Tibial artery (tissue), 4 donors: ENCODE measurements at places on chromosomes 7 and 10.

DNA sequence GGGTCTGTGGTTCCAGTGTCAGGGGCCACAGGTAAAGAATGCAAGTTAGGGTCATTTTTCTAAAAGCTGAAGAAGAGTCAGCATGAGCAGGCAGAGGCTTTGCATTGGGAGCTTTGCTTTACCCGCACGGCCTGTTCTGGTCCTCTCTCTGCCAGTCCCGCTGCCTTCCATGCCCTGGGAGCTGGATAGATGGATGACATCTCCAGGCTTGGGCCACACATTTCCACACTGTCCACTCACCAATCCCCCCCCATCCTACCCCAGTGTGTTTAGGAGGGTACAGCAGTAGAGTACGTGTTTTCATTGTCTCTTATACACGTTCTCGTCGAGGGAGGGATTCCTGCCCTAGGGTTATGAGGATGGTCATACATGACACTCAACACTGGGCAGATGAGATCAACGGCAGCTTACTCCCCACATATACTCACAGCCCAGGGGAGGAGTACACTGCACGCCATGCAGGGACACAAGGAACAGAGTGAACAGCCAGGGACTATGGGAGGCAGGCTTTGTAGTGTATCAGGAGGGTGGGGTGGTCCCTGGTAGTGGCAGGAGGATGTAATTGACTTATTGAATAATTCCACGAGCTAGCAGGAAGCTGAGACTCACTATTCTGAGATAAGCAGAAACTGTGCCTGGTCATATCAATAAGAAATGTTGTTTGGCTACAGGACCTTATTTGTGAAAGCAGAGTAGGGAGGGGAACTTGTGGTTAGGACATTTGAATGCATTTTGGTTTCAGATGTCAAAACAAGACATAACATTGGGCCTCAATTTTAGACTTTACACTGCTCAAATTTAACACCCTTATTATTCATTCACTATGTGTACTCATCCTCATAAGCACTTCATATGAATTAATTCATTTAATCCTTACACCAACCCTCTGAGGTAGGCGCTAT, 36.6 kb downstream of the PLPP4 start:
- no peak for DNase-seq

- no peak for DNase-seq
Measured at GRCh38 chr7:158734861-158735260, 30.3 kb upstream of the NCAPG2 start.

DNA sequence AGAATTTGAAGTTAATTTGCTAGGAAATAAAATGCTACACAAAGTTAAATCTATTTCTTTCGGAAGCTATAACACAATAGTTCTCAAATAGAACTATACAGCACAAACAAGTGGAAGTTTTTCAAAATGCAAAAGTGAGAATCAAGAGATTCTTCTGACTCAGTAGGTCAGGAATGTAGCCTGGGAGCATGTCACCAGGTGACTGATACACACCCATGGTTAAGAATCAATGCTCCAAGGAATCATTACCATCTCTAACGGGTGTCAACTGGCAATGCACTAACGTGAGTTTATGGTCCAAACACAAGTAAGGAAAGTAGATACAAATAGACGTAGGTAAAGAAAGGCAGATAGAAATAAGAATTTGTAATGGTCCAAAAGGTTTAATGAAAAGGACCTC, 170.5 kb downstream of the SRPK2 start:
- DNase-seq = no peak

- no peak for DNase-seq
Measured at GRCh38 chr10:19971343-19972052, 155.3 kb downstream of the PLXDC2 start.

DNA sequence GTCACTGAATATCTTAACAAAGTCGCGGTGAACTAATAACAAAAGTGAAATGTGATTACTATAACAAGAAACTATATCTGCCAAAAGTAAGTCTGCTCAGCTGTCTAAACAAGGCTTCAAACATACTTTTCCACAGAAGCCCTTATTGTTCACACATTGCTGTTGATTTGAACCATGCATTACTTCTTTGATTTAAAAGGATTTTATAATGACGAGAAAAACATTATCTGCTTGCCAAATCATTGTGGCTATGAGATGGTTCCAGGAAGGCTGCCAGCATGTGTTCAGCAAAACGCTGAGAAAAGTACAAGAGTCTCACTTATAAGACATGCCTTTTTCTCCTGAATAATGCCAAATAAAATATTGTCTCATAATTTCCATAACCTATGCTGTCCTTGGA, 24.4 kb downstream of the RNF133 start:
- no peak for DNase-seq

- DNase-seq = no peak
Measured at GRCh38 chr10:51620131-51620530, 79.3 kb downstream of the CSTF2T start.

GRCh38 chr10:75400163-75400770, 1.3 kb downstream of the ZNF503 start:
- no peak for DNase-seq

DNA sequence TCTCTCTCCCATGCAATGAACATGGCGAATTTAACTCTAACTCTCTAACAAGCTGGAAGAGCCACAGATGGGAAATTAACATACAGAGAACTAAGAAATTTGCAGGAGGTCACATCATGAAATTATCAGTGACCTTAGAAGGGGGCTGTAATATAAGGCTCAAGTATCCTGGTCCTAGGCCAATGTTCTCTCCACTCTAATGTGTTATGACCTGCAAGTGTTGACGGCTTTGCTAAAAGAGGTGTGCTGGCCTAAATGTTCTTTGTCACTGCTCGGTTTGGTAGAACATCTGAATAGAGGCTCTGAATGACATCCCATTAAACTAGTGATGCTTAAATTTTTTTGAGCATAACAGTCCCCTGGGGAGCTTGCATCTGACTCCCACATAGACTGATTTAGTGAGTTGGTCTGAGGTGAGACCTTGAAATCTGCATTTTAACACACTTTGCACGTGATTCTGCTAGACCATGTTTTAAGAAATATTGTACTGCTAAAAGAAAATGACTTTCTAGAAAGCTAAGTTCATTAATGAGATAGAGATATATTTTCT, 129.3 kb downstream of the GFRA1 start:
- no peak for DNase-seq

DNA sequence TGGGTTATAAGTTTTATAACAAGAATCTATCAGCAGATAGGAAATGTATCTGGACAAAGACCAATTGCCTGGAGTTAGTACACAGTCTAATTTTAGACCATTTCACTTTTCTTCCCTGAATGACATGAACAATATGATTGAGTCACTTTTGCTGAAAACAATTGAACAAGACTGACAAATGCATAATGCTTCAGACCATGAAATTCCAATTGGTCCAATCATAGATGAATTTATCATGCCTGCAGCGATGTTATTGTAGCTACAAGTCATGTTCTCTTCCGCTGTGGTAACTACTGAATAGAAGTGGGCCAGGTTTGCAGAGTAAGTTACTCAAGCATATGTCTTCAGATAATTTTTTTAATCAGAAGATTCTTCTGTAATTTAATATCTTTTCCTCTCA, 73.4 kb downstream of the VSTM2A start:
- no peak for DNase-seq

DNA sequence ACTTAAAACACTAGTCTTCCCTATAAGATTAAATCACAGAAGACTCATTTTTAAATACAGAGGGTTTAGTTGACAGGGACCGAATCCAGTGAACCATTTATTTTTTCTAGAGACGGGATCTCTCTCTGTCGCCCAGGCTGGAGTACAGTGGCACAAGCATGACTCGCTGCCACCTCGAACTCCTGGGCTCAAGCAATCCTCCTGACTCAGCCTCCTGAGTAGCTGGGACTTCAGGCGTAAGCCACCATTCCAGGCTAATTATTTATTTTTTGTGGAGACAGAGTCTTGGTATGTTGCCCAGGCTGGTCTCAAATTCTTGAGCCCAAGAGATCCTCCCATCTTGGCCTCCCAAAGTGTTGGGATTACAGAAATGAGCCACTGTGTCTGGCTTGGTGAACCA, 20.9 kb upstream of the LYZL1 start:
- no peak for DNase-seq

- DNase-seq = no peak
Measured at GRCh38 chr7:131525820-131526219, 30.6 kb downstream of the PODXL start.

GRCh38 chr7:148772297-148773089, 73.8 kb downstream of the CUL1 start:
- no peak for DNase-seq

GRCh38 chr7:80207501-80207900, 72.9 kb downstream of the GNAI1 start:
- no peak for DNase-seq

- no peak for DNase-seq
Measured at GRCh38 chr7:66627151-66627681, 1.5 kb upstream of the KCTD7 start.

DNA sequence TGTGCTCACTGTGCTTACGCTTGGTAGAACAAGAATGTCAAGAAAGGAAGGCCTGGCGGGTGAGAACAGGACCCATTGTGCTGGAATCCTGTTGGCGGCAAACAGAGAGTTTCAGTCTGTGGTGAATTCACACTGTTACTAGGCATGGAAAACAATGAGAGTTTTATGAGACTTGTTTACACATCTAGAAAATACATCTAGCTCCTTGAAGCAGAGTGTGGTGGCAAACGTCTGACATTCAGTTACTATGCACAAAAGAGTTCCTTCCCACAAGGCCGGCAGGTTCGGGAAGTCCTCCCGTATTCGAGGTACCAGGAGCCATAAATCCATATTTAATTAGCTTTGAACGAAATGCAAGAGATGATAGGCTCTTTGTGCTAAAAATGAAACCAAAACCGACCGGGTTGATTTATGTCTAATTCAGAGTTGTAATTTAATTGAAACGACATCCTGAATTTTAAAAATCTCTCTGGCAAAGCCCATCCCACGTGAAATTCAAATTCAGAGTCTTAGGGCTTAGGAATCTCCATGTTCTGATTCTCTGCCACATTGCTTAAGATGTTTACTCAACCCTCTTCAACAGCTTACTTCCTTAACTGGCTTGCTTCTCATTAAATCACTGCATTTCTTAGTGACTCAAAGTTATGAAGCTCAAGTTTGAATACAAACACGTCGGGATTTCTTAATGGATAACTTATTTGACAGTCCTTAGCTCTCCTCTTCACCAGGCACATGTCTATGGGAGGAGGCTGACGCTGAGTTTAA, 299.9 kb upstream of the PITRM1 start:
- no peak for DNase-seq

DNA sequence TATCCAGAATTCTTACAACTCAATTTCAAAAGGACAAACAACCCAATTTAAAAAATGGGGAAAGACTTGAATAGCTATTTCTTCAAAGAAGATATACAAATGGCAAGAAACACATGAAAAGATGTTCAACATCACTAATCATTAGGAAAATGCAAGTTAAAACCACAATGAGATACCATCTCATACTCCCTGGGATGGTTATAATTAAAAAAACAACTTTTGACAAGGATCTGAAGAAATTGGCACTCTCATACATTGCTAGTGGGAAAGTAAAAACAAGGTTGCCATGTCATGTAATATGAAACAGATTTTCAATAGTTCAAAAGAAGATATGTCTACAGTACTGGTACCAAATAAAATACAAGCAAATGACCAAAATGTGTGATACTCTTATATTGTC, 9.0 kb downstream of the OAT start:
- no peak for DNase-seq

GRCh38 chr10:104639590-104640338, 1.3 kb upstream of the SORCS3 start:
- DNase-seq = no peak

DNA sequence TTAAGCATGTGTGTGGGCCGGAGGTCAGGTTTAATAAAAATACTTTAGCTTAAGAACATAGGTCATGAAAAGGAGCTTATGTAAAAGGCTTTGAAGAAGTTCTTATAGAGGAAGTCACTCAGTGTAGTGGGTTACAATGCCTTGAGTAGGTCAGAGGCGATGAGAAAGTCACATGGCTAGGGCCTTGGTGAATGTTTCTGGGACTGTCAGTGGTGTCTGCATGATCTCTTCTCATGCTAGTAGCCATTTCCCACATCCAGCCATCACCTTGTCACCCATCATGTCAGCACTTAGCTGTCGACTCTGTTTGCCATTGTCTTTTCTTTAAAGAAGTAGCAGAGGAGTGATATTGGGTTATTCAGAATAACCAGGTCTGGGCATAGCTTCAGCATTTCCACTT, 236.6 kb downstream of the CDK14 start:
- DNase-seq = no peak

- no peak for DNase-seq
Measured at GRCh38 chr7:16616542-16616941, 29.0 kb downstream of the ANKMY2 start.

- no peak for DNase-seq
Measured at GRCh38 chr7:69968969-69969556, 370.8 kb downstream of the AUTS2 start.

- no peak for DNase-seq
Measured at GRCh38 chr10:11353006-11353896, 258.2 kb downstream of the USP6NL start.

- DNase-seq = no peak
Measured at GRCh38 chr10:93917064-93917391, 23.2 kb downstream of the SLC35G1 start.

DNA sequence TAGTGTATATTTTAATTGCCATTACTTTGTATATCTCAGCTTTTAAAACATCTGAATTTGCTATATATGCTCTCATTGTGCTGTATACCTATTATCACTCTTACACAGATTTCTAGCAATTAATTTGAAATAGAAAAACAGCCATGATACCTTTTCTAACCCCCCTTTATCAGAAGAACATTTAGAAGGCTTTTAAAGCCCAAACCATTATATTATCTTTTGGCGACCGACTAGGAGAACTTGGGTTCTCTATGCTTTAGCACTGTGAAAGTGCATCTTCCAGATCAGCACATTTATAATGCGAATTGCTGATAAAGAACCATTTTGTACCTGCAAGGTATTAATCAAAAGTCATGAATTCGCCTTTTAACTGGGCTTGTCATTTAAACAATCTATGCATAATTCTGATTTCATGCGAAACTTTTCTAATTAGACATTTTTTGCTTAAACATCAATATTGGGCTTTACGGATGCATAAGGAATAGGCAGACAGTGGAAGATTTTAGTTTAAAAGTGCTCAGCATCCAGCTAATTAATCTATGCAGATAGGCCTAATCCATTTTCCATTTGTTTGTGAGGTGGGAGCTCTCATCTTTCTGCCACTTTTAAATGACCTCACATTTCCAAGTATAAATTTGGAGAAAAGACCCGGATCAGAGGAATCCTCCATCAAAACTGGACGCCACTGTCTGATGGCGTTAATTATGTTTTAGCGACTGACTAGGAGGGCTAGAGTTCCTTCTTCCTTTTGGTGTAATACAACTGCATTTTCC, 1.2 kb upstream of the MLLT10 start:
- peak; percentile 61 for DNase-seq

GRCh38 chr7:54242776-54243175, 299.4 kb upstream of the VSTM2A start:
- DNase-seq = no peak

GRCh38 chr7:931871-932650, 22.4 kb downstream of the ADAP1 start:
- DNase-seq = peak; percentile 48

- no peak for DNase-seq
Measured at GRCh38 chr10:102230861-102231356, 4.8 kb downstream of the ELOVL3 start.
